ENCODE measurements at places on chromosomes 1 and 21. TPM values are rescaled to one million over a fixed set of nuclear protein-coding genes. Genes with fewer than 3 reads are reported as not detected.

DNA sequence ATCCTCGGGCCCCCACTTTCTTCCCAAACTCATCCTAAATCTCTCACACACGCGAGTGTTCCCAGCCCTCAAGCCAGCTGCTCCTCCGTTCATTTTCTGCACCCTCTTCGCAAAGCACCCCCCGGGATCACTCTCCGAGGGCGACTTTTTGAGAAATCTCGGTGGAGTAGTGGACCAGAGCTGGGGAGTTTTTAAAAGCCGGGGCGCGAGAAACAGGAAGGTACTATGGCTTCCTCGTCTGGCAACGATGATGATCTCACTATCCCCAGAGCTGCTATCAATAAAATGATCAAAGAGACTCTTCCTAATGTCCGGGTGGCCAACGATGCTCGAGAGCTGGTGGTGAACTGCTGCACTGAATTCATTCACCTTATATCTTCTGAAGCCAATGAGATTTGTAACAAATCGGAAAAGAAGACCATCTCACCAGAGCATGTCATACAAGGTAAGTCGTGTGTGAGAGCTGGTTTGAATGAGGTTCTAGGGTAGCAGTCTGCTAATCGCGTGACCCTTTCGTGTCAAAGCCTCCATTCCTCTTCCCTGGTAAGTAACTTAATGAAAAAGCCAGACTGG is 800 bp downstream of the DR1 start:
- peak; percentile 22 for DNase-seq
- peaks cover 35% of the 10 kb centered on the region for H3K4me1 ChIP-seq
- peak overlapping the region; percentile 82 for H3K4me3 ChIP-seq
- no peaks in the 10 kb centered on the region for H3K36me3 ChIP-seq
- H3K27ac ChIP-seq, result peak overlapping the region; percentile 82
- no peaks in the 10 kb centered on the region for H3K27me3 ChIP-seq

DNA sequence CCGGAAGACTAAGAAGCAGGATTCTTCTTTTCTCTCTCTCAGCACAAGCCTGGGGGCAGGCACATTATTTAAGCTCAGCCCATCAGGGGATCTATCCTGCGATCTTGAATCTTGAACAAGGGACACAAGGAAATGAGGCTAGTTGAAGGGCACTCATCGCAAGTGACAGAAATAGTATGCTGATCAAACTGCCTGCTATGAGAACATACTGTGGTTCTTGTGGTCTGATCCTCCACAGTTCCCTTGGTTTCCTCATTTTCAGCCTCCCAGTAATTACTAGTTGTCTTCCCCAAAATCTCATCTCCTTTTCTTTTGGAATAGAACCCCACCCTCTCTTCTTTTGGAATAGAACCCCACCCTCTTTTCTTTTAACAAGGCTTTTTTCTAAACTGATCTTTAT is 6.5 kb downstream of the ANKRD45 start:
- peaks cover 2% of the 10 kb centered on the region for H3K27me3 ChIP-seq
- no peak overlapping the region for H3K27ac ChIP-seq
- DNase-seq, result no peak
- no peaks in the 10 kb centered on the region for H3K4me1 ChIP-seq

Gene TBX15
- not detected for total RNA-seq

GRCh38 chr1:3770047-3770765 is 2.3 kb upstream of the SMIM1 start:
- DNase-seq, result no peak
- peaks cover 27% of the 10 kb centered on the region for H3K4me1 ChIP-seq
- H3K36me3 ChIP-seq, result no peaks in the 10 kb centered on the region
- H3K4me3 ChIP-seq, result no peak overlapping the region
- H3K27me3 ChIP-seq, result no peaks in the 10 kb centered on the region
- H3K27ac ChIP-seq, result no peak overlapping the region

GRCh38 chr1:9557624-9558023 is 18.4 kb downstream of the SLC25A33 start:
- peaks cover 28% of the 10 kb centered on the region for H3K4me1 ChIP-seq
- no peak for DNase-seq
- H3K27ac ChIP-seq, result no peak overlapping the region

GRCh38 chr1:115425442-115425841 is 87.4 kb upstream of the NGF start:
- no peak overlapping the region for H3K4me3 ChIP-seq
- no peak overlapping the region for H3K27ac ChIP-seq
- no peak for DNase-seq
- no peaks in the 10 kb centered on the region for H3K36me3 ChIP-seq
- no peaks in the 10 kb centered on the region for H3K27me3 ChIP-seq

DNA sequence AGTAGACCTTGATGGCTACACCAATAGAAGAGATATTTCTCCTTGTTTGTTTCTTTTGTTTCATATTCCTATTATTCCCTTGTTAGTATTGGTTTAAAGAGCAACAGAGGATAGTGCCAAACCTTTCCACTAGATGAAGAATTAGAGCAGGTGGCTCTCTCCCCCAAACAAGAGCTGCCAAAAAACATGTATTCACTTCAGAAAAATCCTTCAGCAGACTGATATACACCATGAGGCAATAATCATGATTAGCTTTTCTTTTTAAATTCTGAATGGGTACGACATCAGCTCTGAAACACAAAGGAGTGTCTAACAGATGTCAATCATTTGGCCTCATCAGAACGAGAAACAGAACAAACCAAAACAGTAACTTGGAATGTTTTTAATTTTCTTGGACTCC is 67.3 kb upstream of the MAP10 start:
- no peak for DNase-seq
- no peak overlapping the region for H3K27ac ChIP-seq
- H3K36me3 ChIP-seq, result no peaks in the 10 kb centered on the region
- no peaks in the 10 kb centered on the region for H3K4me1 ChIP-seq

DNA sequence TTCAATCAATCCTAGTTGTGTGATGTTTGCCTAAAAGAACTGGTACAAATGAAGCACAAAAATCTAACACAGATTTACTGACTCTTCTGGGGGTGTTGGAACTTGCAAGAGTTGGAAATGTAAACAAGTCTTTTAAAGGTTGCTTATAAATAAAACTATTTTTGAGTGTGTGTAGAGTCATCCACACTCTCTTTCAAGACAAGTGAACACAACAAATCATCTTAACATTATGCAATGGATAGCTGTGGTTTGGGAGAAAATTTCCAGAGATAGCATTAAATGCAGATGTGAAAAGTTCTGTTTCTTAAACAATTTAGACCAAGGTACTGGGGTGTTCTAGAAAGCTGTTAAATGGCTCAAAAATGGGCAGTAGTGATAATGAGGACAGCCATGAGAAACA is 28.7 kb downstream of the C1orf87 start:
- H3K4me1 ChIP-seq, result no peaks in the 10 kb centered on the region
- no peak for DNase-seq
- H3K27me3 ChIP-seq, result no peaks in the 10 kb centered on the region
- no peak overlapping the region for H3K27ac ChIP-seq
- no peaks in the 10 kb centered on the region for H3K36me3 ChIP-seq

DNA sequence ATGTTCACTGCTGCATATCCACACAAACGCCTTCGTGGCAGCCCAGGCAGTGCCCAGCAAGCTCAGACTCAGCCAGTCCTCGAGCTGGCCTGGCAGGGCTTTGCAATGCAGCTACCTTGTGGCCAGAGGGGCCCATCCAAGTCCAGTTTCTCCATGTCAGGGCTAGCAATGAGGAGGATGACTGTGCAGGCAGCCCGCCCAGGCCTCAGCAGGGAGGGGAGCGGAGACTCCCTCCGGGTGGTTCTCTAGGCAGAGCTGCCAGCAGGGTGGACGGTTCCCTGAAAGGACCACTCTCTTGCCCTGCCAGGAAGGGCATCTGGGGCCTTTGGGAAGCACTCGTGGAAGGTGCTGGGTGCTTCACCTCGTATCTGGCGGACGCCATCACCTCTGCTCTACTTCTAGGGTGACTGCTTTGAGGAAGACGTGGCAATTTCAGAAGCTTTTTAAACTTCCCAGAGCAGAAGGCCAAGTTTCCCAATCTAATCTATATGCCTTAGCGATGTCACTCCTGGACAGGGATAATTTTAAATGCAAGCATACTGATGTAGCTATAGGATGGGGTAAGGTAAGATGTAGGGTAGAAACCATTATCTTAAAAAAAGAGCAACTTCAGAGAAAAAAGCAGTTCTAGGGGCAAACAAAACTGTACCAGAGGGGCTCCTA is 56.2 kb downstream of the RUNX1 start:
- H3K4me1 ChIP-seq, result peaks cover 76% of the 10 kb centered on the region
- H3K27ac ChIP-seq, result no peak overlapping the region
- H3K4me3 ChIP-seq, result no peak overlapping the region
- H3K27me3 ChIP-seq, result no peaks in the 10 kb centered on the region
- no peak for DNase-seq

DNA sequence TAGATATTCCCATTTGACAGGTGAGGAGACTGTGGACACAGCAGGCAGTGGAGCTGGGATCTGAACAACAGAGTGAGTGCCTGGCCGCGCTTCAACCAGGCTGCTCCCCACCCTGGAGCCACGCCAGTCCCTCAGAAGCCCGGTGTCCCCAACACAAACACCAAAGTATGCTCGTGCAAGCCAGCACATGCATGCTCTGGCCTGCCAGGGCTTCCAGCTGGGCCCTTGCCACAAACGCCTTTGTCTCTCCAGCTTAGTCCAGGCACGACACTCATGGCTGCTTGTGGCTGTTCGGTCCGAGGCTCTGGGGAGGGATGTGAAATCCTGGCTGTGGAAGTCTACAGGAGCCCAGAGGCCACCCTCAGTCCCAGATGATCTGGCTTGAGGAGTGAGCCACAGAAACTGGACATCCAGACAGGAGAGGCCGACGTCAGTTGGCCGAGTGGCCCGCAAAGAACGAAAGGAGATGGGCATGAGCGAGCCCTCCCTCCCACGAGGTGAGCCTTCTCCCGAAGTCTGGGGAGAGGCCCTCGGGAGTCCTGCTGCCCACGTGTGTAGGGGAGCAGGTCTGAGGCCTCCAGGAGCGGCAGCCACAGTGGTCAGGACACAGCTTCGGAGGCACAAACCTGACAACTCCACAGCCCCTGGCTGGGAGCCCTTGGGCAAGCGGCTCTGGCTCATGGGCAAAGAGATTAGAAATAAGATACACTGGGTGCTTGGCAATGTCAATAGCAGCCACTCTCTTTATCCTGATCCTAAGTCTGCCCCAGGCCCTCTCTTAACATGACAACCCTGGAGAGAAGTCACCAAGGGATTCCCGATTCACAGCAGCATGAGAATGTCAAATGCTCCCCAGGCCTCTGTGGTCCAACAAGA is 117.1 kb upstream of the IFFO2 start:
- H3K27me3 ChIP-seq, result no peaks in the 10 kb centered on the region
- H3K4me3 ChIP-seq, result no peak overlapping the region
- peaks cover 17% of the 10 kb centered on the region for H3K4me1 ChIP-seq

Gene RNF186
- not detected for total RNA-seq

Measured in T-cell (primary cell).